ENCODE measurements at places on chromosomes 6 and 20.

DNA sequence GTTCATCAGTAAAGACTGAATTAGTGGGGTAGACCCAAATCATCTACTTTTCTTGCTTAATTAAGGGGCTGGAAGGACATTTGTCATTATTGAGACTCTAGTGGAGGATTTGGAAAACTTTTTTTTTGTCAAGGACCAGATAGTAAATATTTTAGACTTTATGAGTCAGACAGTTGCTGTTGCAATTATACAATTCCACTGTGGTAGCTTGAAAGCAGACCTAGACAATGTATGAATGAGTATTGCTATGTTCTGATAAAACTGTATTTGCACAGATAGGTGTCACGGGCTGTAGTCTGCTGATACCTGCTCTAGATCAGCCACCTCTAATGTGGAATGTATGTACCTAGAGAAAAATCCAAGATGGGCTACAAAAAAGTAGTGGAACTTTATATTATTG, 175.0 kb downstream of the CARMIL1 start:
- DNase-seq: no peak

DNA sequence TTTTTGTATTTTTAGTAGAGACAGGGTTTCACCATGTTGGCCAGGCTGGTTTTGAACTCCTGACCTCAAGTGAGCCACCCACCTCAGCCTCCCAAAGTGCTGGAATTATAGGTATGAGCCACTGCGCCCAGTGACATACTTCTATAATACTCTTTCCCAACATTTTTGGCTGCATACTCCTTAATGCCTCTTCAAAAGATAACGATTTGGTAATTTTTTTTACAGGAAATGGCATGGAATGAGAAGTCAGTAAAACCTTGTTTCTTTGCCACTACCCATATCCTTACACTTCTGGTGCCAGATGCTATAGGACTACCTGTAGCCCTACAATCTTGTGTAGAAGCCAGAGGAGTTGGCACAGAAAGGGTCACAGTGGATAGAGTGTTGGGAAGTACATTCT, 41.4 kb upstream of the SGK1 start:
- DNase-seq: no peak

DNA sequence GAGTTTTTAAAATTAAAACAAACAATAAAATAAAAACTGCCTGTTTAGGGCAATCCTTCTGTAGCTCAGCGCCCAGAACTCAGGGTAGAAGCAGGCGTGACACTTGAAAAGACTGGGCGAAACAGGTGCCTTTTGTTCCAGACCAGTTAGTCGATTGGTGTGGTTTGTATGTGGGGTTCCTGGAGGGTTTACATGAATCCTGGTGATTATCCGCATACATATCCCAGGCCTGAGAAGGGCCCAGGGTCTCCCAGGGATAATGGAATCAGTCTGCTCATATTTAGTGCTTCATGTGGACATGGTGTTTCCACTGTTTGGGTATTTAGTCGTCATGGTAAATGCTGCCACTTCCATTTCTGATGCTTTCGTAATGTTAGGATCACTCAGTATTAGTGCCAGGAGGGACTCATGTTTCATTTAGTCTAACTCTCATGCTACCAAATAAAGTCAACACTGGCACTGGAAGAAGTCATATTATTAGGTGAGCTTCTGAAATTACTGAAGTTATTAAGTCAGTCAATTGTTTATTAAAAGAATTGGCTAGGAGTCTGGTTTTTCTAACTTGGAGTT, 116.5 kb downstream of the SAMD5 start:
- no peak for DNase-seq

DNA sequence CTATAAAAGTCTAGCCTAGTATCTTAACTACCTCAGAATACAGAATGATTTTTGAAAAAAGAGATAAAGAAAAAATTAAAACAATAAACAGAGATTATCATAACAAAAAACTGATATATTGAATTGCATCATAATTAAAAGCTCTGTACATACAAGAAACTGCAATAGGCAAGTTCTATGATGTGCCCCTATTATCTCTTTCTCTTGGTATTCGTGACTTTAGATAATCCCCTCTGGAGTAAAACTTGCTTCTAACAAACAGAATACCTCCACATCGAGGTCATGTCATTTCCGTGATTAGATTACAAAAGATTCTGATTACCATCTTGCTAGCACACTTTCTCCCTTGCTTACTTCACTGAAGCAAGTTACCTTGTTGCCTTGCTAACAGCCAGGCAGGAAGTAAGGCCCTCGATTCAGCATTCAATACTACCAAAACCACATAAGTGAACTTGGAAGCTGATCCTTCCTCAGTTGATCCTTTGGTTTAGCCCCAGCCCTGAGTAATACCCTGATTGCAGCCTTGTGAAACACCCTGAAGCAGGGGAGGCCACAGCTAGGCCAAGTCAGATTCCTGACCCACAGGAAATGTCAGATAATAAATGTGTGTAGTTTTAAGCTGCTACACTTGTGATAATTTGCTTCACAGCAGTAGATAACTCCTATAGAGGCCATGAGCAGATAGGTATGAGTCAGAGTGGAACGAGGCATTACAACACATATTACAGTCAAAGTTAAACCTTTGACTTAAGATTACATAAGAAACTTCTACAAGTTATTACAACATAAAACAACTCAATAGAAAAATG, 53.7 kb upstream of the TMX4 start:
- no peak for DNase-seq

- no peak for DNase-seq
Observed at GRCh38 chr6:136085370-136086115, 164.6 kb downstream of the MTFR2 start.

DNA sequence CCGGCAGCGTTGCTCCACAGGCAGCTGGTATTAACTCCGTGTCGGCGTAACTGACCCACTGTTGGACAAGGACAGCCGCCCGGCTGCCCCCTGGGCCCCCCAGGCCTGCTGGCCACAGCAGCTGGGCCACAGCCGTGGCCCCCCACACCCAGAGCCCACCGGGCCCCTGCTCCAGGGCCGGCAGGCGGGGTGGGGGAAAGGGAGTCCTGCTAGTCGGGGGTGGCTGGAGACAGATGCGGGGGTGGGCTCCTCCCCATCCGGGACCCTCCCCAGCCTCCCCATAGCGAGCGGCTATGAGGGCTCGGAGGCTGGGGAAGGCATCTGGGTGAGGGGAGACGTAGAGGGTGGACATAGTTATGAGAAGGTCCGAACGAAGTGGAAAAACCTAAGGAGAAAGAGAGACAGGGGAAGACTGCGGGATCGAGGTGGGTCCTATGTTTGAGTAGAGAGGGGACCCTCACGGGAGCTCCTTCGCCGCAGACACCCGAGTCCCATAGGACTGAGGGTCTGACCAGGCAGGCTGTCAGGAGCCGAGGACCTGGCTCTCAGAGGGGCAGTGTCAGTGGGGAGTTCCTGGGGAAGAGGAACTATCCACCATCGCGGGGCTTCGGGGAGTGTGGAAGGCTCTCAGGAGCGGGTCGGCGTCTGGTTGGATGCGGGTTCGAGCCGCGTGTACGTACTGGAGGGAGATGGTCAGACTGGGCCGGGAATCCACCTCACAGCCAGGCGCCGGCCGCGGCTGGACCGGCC, 511 bp downstream of the VARS1 start:
- no peak for DNase-seq

DNA sequence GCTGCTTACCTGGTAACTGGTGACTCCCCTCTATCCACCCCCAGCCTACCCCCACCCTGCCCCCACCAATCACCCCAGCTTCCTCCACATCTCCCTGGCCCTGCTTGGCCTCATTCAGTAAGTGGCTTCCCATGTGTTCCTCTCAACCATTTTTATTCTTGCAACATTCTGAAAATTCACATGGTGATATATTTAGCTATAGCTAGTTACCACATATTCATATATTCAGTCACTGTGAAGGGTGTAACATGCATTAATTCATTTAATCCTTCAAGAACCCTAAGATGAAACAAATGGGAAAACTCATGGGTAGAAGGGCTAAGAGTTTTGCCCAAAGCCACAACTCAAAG, 95.4 kb upstream of the CEP85L start:
- DNase-seq: no peak

GRCh38 chr6:7879980-7880717, 30.4 kb downstream of the TXNDC5 start:
- no peak for DNase-seq

GRCh38 chr6:323730-324088, 31.4 kb downstream of the DUSP22 start:
- DNase-seq: no peak

All from activated CD4-positive, alpha-beta T cell treated with anti-CD3 and anti-CD28 coated beads for 1 hour (primary cell).